Fibroblast of skin of scalp (primary cell): ENCODE measurements at places on chromosomes 3 and 15.

GRCh38 chr3:194176274-194176991 is 40.5 kb downstream of the HES1 start:
- no peak for DNase-seq

GRCh38 chr15:47786371-47786770 is 69.1 kb downstream of the SEMA6D start:
- peak; percentile 15 for DNase-seq

DNA sequence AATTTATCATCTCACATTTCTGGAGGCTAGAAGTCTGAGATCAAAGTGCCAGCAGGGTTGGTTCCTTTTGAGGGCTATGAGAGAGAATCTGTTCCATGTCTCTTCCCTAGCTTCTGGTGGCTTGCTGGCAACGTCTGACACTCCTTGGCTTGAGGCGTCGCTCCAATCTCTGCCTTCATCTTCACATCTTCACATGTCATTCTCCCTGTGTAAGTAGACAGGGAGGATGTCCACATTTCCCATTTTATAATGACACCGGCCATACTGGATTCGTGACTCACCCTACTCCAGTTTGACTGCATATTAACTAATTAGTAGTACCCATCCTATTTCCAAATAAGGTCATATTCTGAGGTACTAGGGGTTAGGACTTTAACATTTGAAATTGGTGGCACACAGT is 17.5 kb upstream of the ARHGAP31 start:
- DNase-seq = no peak

GRCh38 chr15:64816452-64816851 is 9.0 kb downstream of the PIF1 start:
- DNase-seq = no peak

DNA sequence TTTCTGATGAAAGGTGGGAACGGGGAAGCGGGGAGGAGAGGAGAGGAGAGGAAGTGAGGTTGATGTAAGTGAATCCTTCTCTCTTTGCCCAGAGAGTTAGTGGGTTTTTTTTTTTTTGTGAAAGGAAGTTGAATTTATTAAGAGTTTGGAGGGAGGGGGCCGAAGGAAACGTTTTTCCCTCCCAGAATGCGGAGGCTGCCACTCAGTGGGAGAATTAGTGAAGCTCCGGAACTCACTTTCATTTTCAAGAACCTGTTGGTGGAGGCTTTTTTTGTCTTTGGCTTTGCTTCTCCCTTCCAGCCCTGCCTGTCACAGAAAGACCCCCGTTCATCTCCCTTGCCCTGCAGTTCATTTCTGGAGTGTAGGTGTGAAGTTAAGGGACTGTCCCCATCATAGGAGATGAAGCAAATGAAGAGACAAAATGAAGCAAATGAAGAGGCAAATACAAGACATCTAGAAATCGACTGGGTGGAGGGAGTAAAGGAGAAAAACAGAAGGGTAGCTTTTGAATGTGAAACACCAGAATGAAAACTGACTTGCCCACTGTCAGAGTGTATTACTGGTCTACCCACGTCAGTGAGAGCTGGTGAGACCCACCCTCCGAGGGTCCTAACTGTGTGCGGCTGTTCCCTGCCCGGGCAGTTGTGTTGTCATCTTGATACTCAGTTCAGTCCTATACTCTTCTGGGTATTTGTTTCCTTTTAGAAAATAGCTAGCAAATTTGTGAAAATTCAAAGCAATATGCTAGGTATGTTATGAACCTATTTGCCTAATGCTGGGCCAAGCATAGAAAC is 91.5 kb downstream of the ITPR1 start:
- peak; percentile 23 for DNase-seq

DNA sequence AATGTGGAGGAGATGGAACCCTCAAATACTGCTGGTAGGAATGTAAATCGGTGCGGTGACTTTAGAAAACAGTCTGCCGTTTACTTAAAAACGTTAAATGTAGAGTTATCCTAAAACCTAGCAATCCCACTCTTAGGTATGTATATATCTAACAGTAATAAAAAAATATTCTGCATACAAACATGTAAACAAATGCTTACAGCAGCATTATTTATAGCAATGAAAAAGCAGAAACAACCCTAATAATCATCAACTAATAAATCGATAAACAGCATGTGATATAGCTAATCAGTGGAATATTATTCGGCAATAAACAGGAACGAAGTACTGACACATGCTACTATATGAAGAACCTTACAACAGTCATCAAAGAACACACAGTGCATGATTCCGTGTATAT is 144.7 kb downstream of the CNTN3 start:
- no peak for DNase-seq
